Stimulated activated CD8-positive, alpha-beta memory T cell treated with anti-CD3 and anti-CD28 coated beads, Interleukin-7, amount 100 ng/mL, for 24 hours (primary cell): ENCODE measurements at places on chromosomes 6 and 20.

GRCh38 chr6:72784071-72784470, 162.2 kb downstream of the KCNQ5 start:
- no peak for DNase-seq

DNA sequence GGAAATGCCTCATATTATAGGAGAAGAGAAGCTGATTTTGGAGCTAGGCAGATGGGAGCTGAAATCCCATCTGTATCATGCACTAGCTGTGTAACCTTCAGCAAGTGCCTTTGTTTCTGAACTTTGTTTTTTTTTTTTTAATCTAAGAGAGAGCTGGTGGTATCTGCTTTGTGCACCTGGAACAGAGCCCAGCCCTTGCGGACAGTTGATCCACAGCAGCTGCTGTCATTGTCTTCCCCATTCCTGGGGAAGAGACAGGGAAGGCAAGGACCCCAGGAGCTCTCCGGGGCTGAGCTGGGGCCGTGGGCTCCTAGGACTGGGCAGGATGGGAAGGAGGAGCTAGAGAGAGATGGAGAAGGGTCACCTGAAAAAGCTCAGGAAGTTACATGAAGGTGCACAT, 92.1 kb downstream of the SYNJ2 start:
- DNase-seq, result no peak

GRCh38 chr20:48293671-48294070, 508.4 kb upstream of the SULF2 start:
- no peak for DNase-seq

GRCh38 chr20:56371977-56372376, 13.2 kb downstream of the FAM210B start:
- no peak for DNase-seq
